Kidney tubule cell (primary cell): ENCODE measurements at places on chromosomes 12 and 14.

DNA sequence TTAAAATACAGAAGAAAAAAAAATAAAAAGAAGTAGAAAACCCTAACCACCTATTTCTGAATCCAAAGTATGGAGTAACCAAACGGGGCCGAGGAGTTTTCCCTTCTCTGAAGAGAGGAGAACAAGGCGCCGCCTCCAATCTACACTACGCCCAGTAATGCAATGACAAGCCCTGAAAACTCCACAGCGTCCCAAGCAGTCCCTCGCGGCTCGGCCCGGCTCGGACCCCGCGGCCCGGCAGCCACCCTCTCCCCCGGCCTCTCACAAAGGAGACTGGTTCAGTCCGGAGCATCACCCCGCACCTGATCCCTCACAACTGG, 371 bp downstream of the CHD8 start:
- DNase-seq = no peak

- no peak for DNase-seq
Measured at GRCh38 chr12:112606611-112607365, 184.8 kb upstream of the RPH3A start.

DNA sequence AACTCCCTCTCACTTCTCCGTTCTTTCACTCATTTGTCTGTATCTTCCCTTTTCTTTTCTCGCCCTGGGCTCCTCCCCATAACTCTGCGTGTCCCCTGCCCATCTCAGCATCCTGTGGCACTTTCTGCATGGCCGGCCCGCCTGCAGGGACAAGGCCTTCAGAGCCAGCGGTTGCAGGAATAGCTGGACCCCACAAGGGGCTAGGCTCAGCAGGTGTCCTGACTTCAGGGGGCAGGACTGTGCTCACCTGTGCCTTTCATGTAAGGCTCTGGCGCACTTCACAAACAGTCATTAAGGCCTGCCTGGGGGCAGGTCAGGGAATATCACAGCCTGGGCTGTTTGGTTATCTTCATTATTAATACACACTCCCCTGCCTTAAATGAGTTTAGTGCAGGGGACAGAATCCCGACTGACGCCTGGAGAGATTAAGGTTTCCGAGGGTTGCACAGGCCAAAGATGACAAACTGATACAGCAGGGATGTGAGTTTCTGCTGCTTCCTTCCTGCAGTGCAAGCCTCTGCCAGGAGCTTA, 768.8 kb upstream of the TBX3 start:
- no peak for DNase-seq

DNA sequence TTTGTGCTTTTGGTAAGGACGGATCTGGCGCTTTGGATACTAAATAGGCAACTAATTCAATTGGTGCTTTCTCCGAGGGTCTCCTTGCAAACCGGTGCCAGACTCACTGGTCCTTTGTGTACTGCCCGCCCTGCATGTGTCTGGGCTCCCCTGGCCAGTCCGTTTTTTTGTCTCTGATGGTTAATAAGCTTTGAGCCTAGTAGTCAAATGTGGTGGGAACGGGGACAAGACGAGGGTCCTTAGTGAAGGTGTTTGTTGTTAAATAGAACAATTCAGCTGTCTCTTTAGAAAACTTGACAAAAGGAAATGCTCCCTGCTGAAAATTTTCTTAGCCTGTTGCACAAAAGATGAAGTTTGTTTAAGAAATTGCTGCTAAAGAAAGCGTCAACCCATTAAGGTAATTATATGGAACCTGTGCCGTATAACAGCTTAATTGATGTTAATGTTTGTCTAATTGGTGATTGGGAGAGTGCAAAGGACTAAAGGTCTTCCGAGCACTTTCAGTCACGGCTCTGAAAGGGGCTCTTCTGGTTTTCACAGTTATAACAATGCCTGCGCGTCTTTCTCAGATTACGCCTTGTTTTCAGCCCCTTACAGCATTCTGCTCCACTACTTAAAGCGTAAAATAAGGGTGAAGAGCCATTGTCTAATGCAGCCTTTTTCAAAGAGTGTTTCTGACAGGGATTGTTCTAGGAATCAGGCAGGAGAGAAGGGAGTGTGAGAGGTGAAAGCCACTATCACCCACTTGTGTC, 537.4 kb downstream of the PRKD1 start:
- no peak for DNase-seq

- DNase-seq = no peak
Measured at GRCh38 chr12:27003421-27004381, 10.5 kb downstream of the TM7SF3 start.

GRCh38 chr12:111732786-111733185, 33.9 kb upstream of the ALDH2 start:
- DNase-seq = no peak

DNA sequence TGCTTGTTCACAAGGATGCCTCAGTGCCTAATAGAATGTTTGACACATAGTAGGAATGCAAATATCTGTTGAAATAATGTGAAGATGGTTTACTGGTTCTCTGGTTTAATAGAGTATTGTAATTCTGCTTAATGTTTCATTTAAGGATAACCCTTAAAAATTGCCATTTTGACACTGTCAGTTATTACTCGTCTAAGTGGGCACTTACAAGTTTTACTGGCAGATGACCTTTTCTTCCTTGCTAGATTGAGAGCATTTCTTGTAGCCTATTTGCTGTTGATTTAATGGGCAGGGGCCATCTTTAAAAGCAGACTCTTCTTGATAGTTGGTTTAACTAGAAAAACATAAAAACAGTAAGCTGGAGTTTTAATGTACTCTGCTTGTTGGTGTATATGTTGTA, 1.9 kb downstream of the TMEM263 start:
- no peak for DNase-seq

- no peak for DNase-seq
Measured at GRCh38 chr12:112860181-112860580, 46.6 kb upstream of the OAS1 start.

- no peak for DNase-seq
Measured at GRCh38 chr14:68657300-68658028, 135.4 kb downstream of the ZFP36L1 start.
